Cardiac septum (tissue), 1 donor: ENCODE measurements at places on chromosomes 11 and 22.

DNA sequence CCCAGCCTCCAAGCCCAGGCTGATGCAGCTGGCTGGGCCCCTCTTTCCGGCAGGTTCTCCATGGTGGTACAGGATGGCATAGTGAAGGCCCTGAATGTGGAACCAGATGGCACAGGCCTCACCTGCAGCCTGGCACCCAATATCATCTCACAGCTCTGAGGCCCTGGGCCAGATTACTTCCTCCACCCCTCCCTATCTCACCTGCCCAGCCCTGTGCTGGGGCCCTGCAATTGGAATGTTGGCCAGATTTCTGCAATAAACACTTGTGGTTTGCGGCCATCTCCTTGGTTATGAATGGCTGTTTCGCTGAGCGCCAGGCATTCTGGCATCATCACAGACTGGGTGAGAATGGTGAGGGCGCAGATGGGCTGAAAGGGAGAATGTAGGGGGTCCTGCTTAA lies 3.6 kb downstream of the PRDX5 start:
- no peak for DNase-seq

GRCh38 chr11:72740060-72740424 lies 12.2 kb downstream of the ARAP1 start:
- DNase-seq = no peak

- no peak for DNase-seq
These were observed 5.6 kb downstream of the SCN2B start for GRCh38 chr11:118170882-118171268.

GRCh38 chr11:124882339-124883071 lies 15.2 kb downstream of the ROBO4 start:
- DNase-seq = peak; percentile 70

GRCh38 chr11:60852982-60853950 lies 2.5 kb downstream of the PTGDR2 start:
- DNase-seq = no peak

GRCh38 chr11:48184452-48184851 lies 32.2 kb upstream of the OR4B1 start:
- no peak for DNase-seq

- no peak for DNase-seq
These were observed 20.0 kb downstream of the SYT13 start for GRCh38 chr11:45265969-45266675.

DNA sequence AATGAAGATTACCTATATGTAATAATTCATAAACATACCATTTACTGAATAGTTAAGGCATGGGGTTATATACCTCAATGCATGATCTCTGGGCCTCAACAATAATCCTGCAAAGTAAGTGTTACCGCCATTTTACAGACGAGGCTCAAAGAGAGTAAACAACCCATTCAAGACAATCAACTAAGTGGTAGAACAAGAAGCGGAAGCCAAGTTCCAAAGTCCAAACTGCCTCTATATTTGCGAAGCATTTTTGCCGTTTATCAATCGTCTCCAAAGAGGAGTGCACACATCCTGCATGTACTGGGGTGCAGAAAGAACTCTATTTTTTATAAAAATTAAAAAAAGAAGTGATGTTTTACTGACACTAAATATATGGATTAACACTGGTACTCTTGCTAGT lies 27.5 kb upstream of the P4HA3 start:
- DNase-seq = no peak
